ENCODE measurements at places on chromosomes 3 and 15.

DNA sequence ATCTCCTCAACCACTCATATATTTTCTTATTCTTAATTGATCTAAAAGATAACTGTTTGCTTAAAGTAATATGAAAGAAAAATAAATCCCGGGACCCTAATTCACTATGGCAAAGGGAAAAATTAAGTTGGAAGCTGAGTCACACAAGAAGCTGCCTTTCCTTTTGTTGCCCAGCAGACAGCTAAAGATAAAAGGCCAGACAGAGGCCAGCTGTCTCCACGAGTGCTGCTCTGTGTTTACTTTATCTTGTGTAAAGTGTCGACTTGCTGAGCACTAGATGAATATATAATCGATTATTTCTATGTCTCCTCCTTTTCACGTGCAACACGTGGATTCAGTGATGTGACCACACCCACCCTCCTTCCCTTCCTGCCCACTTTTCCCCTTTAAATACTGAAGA is 52.8 kb upstream of the NSMCE3 start:
- no peak for DNase-seq

DNA sequence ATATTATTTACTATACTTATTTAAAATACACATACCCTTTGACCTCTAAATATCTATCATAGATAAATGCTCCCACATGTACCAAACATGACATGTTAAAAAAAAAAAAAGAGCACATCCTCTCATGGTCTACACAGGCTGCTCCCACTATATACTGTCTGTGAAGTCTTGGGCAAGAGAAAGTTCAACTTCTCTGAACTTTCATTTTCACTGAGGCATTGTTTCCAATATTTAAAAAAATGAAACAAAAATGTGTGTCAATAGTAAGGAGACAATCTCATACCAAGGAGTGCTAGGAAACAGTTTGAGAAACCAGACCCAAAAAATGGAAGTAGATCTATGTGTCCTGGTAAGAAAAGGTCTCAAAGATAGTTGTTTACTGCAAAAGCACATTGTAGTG is 29.3 kb downstream of the SLC4A7 start:
- DNase-seq: no peak

DNA sequence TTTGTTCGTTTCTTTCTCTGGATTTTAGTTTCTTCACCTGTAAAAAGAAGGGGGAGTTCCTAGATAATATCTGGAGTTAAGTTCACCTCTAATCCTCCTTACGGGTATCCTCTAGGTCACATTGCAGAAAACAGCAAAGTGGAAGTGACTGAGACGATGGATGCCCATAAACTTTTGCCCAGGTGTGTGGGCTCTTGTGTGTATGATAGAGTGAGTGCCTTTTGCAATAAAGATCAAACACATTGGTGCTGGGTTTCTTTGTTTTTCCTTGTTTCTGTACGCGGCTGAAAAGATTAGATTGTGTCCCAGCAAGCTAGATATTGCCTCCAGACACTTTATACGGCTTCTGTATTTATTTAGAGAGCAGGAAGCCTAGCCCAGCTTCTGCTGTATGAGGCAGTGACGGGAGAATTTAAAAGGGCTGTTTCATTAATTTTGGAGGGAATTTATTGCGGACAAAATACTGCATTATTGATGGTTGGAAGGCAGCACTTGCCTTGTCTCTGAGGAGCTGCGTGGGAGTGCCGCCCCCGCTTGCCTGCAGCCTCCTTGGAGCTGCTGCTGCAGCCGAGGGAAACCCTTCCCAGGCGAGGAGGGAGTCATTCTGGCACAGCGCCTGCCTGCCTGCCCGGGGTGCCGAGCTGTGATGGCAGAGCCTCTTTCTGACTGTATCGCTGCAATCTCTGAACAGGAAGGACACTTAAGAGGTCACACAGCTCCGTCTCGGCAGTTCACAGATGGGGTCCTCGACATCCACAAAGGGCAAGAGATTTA is 38.5 kb downstream of the PYDC2 start:
- DNase-seq: no peak

DNA sequence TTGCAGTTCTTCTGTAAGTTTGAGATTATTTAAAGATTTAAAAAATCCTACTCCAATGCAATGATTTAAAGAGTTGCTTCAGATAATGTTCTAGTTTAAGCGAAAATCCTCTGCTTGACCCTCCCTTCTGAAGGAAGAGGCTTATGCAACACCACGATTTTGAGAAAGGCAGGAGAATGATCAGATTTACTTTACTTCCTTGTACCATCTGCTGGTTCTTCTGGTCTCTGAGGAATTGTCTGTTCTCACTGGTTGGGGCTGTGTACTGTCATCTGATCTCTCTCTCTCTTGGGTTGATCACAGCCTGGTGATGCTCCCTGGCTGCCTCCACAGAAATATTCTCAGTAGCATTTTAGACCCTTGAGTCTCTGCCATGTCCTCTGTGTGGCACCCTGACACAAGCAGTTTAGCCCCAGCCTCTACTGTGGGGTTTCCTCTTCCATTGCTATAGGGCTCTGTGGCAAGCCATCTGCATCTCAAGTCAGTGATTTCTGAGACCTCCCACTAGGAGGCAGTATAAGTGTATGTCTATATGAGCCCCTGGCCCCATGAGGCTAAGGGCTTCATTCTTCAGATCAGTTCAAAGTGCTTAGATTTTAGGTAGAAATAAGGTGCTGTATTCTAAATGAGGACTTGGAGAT is 50.8 kb upstream of the PLAAT1 start:
- DNase-seq: no peak

DNA sequence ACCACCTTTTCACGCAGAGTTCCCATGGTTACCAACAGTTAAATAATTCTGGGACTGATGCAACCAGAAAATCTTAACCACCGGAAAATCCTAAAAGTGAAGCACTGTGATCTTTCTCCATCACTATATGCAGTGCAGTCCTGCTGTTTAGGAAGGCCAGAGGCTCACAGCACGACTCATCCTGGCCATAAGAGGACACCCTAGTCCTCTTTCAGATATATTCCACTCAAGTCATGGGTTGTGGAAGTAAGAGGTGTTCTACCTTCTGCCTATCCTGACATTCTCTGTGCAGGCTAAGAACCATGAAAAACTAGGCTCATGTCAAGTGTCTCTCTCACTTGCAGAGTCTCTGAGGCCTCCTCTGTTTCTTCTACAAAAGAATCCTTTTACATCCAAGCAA is 67.2 kb downstream of the DHX30 start:
- DNase-seq: no peak
